Prostate gland (tissue), 2 donors: ENCODE measurements at places on chromosomes 7 and 10. TPM values are rescaled to one million over a fixed set of nuclear protein-coding genes. Genes with fewer than 3 reads are reported as not detected.

The SLC29A4 gene
- 13.5 TPM for total RNA-seq

The TUBB8 gene
- total RNA-seq: not detected

DNA sequence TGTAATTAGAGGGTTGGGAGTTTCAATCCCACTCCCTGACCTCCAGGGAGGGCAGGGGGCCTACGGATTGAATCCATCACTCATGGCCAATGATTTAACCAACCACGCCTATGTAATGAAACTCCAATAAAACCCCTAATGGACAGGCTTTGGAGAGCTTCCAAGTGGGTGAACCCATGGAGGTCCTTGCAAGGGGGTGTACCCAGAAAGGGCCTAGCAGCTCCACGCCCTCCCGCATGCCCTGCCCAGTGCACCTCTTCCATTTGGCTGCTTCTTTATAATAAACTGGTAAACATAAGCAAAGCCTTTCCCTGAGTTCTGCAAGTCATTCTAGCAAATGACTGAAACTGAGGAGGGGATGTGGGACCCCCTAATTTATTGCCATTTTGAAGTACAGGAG, 280.1 kb downstream of the FRMD4A start:
- no peak overlapping the region for H3K27ac ChIP-seq
- no peaks in the 10 kb centered on the region for H3K27me3 ChIP-seq
- H3K4me1 ChIP-seq: no peaks in the 10 kb centered on the region
- no peak for DNase-seq
- H3K36me3 ChIP-seq: no peaks in the 10 kb centered on the region
- H3K4me3 ChIP-seq: no peak overlapping the region

- H3K27me3 ChIP-seq: no peaks in the 10 kb centered on the region
- H3K36me3 ChIP-seq: no peaks in the 10 kb centered on the region
- H3K4me1 ChIP-seq: no peaks in the 10 kb centered on the region
- DNase-seq: no peak
These were observed 569.7 kb downstream of the REEP3 start for GRCh38 chr10:64090865-64091264.

- H3K27me3 ChIP-seq: no peaks in the 10 kb centered on the region
- H3K4me3 ChIP-seq: no peak overlapping the region
- no peaks in the 10 kb centered on the region for H3K4me1 ChIP-seq
- no peak overlapping the region for H3K27ac ChIP-seq
These were observed 11.8 kb upstream of the SGPL1 start for GRCh38 chr10:70803775-70804420.

- no peaks in the 10 kb centered on the region for H3K27me3 ChIP-seq
- H3K4me3 ChIP-seq: no peak overlapping the region
- no peaks in the 10 kb centered on the region for H3K36me3 ChIP-seq
- no peak overlapping the region for H3K27ac ChIP-seq
- DNase-seq: no peak
These were observed 32.6 kb upstream of the ZNRF2 start for GRCh38 chr7:30251708-30252329.

DNA sequence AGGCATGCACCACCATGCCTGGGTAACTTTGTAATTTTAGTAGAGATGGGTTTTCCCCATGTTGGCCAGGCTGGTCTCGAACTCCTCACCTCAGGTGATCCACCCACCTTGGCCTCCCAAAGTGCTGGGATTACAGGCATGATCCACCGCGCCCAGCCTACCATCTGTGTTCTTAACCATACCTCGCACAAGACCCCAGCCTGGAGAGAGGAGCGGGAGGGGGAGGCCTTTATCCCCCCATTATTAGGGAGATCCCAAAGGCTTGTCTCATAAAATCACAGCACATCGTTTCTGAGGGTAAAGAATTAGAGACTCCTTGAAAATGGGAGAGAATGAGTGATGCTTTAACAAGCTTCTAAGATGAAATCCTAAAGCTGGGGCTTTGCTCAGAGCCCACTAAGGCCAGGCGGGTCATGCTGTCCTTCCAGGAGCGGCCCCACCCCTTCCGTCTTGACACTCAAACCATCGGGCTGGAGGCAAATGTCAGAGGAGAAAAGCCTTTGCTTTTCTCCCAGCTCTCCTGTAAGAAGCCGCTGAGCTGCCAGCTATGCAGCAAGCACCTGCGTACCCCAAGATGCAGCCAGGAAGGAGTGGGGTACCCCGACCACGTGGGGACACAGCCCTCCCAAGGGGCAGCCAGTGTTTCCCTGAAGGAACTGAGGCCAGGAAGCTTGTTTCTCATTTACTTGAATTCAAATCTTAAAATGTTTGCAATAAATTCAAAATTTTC, 339.7 kb downstream of the PTPRN2 start:
- H3K36me3 ChIP-seq: no peaks in the 10 kb centered on the region
- peak; percentile 1 for DNase-seq
- H3K27me3 ChIP-seq: no peaks in the 10 kb centered on the region
- no peaks in the 10 kb centered on the region for H3K4me1 ChIP-seq

DNA sequence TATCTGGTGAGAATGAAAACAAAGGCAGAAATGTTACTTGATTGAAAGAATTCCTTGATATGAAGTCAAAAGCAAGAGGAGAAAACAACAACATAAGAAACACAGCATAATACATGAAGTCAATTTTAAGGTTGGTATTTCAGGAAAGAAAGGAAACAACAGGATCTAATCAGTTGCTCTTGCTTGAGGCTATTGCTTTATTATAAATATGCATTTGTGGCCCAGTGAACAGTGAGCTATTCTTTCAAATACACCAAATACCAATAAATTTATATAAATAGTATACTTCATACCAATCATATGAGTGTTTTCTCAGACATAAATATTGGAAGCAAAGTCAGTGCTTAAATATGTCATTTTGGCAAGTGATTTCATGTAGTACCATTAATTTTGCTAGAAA, 806.6 kb downstream of the NXPH1 start:
- H3K4me1 ChIP-seq: no peaks in the 10 kb centered on the region
- no peak for DNase-seq
- no peaks in the 10 kb centered on the region for H3K27me3 ChIP-seq
- H3K4me3 ChIP-seq: no peak overlapping the region
- no peak overlapping the region for H3K27ac ChIP-seq

DNA sequence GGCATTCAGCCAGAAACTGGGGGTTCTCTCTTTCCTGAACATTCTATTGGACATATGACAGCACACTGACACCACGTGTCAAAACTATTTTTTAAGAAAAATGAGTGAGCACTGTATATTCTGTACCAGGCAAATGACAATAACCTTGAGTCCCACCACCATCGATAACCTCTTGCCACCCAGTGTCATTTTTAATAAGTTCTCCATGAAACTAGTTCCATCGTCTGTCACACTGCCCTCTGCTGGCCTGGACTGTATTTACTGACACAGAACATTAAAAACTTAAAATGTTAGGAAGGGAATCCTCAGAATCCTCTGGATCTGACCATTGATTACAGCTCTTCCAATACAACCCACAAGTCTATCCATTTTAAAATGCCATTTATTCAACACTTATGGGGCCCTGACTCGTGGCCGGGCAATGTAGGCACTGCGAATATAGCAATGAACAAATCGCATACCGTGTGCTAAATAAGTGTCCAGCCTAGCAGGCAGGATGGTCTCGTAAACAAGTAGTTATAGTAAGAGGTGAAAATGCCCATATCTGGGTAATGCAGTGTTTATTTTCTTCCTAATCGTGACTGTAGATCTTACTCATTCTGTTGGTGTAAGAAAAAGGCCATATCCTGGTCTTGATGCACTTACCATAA, 35.9 kb upstream of the CACNB2 start:
- no peaks in the 10 kb centered on the region for H3K4me1 ChIP-seq
- H3K27me3 ChIP-seq: no peaks in the 10 kb centered on the region
- no peak for DNase-seq
- no peak overlapping the region for H3K4me3 ChIP-seq
- no peaks in the 10 kb centered on the region for H3K36me3 ChIP-seq

DNA sequence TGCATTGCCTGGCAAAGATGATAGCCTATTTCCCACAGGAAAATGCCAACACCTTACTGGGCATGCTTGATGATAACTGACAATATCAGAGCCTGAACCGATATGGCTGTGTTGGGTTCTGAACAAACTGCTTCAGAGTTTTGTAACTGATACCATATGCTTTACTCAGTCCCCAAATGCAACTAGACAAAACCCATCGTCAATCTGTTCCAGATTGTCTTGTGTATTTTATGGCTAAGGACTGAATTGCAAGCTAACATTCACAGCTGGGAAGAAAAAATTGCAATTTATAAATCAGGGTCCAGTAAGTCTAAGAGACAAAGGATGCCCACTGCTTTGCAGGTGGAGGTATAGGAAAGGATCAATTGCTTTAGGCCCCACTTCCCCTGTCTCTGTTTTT, 116.8 kb upstream of the WNT16 start:
- no peaks in the 10 kb centered on the region for H3K4me1 ChIP-seq
- H3K36me3 ChIP-seq: no peaks in the 10 kb centered on the region
- DNase-seq: no peak
- H3K27ac ChIP-seq: no peak overlapping the region
- no peak overlapping the region for H3K4me3 ChIP-seq
- H3K27me3 ChIP-seq: no peaks in the 10 kb centered on the region

The GLI3 gene
- total RNA-seq: 9.2 TPM

- H3K36me3 ChIP-seq: no peaks in the 10 kb centered on the region
- peaks cover 4% of the 10 kb centered on the region for H3K4me1 ChIP-seq
- H3K27ac ChIP-seq: no peak overlapping the region
These were observed 888.2 kb downstream of the LRMDA start for GRCh38 chr10:76319661-76320060.

DNA sequence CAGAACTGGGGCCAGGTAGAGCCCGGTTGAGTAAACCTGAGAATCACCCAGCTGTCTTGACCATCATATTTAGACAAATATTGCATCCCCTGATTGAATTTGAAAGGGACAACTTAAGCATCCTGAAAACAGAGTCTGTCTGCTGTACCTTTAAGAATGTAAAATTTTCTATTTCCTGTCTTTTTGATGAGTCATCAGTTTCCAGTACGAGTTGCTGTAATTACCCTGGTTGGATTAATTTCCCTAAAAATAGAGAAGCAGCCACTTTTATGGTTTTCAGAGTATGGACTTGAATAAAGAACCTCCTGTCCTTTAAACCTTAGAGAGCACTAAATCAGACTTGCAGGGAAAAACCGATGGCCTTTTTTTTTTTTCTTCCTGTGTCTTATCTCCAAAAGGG, 164.6 kb upstream of the SH2B2 start:
- H3K27ac ChIP-seq: no peak overlapping the region
- no peaks in the 10 kb centered on the region for H3K36me3 ChIP-seq
- H3K4me3 ChIP-seq: no peak overlapping the region
- no peaks in the 10 kb centered on the region for H3K4me1 ChIP-seq
- no peak for DNase-seq

The EGFR gene
- 112 TPM for total RNA-seq

DNA sequence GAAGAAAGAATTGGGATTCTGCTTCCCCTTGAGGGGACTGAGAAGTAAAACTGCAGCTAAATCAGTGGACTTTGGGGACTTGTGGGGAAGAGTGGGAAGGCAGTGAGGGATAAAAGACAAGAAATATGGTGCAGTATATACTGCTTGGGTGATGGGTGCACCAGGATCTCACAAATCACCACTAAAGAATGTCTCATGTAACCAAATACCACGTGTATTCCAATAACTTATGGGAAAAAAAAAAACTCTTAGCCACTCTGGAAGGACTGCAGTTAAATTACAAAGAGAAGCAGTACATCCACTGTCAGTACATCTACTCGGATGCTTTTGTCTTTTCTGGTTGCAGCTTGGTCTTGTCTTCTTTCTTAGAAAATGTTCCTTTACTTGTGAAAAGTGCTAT, 27.4 kb upstream of the GOT1 start:
- no peaks in the 10 kb centered on the region for H3K27me3 ChIP-seq
- H3K4me3 ChIP-seq: no peak overlapping the region
- DNase-seq: no peak
- no peak overlapping the region for H3K27ac ChIP-seq
- no peaks in the 10 kb centered on the region for H3K36me3 ChIP-seq

DNA sequence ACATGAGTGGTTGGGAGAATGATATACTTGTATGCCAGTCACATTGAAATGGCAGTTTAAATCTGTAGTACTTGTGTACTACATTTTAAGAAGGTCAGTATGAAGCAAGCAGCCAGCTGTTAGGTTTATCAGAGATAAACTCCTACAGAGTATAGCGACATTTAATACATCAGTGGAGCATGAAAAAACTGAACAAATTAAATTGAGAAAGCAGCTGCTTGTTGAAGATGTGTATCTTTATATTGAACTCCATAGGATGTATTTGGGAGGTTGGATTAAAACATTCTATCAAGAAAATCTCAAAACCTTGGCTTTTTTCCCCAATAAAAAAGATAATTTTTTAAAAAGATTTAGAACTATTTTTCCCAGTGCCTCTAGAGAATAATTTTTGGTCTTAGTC, 47.8 kb downstream of the PHF14 start:
- H3K4me1 ChIP-seq: no peaks in the 10 kb centered on the region
- no peak overlapping the region for H3K4me3 ChIP-seq
- no peak for DNase-seq
- H3K27ac ChIP-seq: no peak overlapping the region
- no peaks in the 10 kb centered on the region for H3K36me3 ChIP-seq

The OR2F1 gene
- total RNA-seq: not detected

DNA sequence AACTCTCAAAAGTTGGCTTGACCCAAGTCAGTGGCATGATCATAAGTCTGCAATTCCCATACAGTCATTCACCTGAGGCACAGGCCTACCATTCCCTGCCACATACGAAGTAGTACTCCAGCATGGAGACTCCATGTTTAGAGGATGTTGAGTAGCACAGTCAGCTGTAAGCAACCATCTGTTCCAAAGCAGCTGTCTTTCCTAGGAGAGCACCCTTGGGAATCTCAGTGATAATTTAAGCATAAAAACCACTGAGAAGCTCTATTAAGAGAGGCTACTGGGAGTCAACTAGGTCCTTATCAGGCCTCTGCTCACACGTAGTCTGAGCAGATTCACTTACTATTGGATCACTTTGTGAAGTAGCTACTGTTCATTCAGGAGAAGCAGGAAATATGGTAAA, 61.6 kb upstream of the UNC5B start:
- DNase-seq: no peak
- no peaks in the 10 kb centered on the region for H3K36me3 ChIP-seq
- no peak overlapping the region for H3K27ac ChIP-seq
- no peaks in the 10 kb centered on the region for H3K27me3 ChIP-seq
- H3K4me1 ChIP-seq: no peaks in the 10 kb centered on the region

DNA sequence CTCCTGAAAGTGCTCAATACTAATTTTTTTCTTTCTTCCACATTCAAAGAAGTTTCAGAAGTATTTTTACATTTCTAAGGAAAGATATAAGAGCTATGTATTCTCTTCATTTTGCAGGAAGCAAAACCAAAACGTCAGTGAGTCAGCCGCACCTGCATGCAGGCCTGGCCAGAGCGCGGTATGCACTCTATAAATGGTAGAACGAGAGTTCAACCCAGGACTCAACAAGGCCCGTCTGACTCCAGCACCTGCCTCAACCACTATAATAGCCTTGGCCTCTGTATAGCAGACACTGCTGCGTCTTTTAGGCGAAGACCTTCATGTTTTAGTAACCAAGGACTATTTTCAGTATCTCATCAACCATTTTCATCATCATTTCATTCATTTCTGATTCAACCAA, 113.2 kb downstream of the KMT2E start:
- no peak for DNase-seq
- H3K27me3 ChIP-seq: no peaks in the 10 kb centered on the region
- no peaks in the 10 kb centered on the region for H3K4me1 ChIP-seq
- H3K4me3 ChIP-seq: no peak overlapping the region
- H3K27ac ChIP-seq: no peak overlapping the region

- no peak for DNase-seq
- no peaks in the 10 kb centered on the region for H3K27me3 ChIP-seq
- H3K27ac ChIP-seq: no peak overlapping the region
These were observed 63.2 kb upstream of the AGR3 start for GRCh38 chr7:16944936-16945335.
